Mesothelial cell of epicardium (in vitro differentiated cells): ENCODE measurements at places on chromosomes 1 and 21. TPM values are rescaled to one million over a fixed set of nuclear protein-coding genes. Genes with fewer than 3 reads are reported as not detected.

OR6N2 gene
- not detected in 3 replicates for total RNA-seq

NMNAT2 gene
- 0.45 to 1.2 TPM (median 0.69 TPM) in 3 replicates for total RNA-seq

KCNJ6 gene
- total RNA-seq: 0.02 TPM in 2 of 3 replicates, not detected in the other

COL16A1 gene
- total RNA-seq: 365 to 389 TPM (median 380 TPM) in 3 replicates

ANGPTL1 gene
- total RNA-seq: 0.67 to 0.80 TPM (median 0.72 TPM) in 3 replicates

DNA sequence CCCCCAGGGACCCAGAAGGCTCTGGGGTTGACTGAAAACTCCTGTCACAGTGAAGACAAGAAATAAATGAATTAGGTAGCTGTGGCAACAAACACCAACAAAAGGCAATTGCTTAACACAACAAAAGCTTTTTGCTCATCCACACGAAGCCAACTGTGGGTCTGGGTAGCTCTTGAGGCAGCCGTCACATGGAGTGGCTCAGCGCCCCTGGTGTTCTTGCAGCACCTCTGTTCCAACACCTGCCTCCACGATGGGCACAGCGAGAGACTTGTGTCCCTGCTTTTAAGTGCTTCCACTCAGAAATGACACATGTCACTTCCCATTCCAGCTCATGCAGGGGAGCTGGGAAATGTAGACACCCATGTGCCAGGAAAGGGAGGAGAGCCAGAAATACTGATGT is 364.5 kb upstream of the DUSP10 start:
- no peak for DNase-seq
- H3K27ac ChIP-seq: no peak overlapping the region
- peaks cover 6% of the 10 kb centered on the region for H3K4me1 ChIP-seq
- H3K4me3 ChIP-seq: no peak overlapping the region
- peaks cover 42% of the 10 kb centered on the region for H3K27me3 ChIP-seq

DNA sequence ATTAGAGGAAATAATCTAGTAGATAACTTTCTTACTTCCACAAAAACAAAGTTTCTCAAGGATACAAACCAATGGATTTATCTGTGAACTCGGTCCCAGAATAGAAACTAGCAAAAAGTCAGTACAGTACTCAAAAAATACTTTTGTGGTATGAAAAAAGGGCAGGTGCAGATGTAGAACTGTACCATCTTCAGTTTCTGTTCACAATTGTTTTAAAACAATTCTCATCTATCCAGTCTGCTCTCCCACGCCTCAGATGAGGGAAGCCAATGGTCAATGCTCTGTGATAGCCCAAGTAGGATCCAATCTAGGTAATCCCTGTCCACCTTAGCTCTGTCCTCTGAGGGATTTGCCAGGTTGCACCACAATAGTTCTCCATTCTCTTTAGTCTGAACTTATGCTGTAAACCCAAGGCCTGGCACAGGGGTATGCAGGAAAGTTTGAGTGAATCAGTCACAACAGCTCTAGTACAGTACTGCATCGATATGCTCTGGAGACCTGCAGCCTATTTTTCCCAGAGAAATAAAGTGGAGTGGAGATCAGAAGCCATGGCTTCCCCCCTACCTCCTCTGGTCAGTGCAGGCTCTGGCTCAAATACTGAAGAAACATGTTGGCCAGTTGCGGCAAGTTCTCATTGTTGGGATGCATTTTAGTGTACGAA is 1.4 kb downstream of the KTI12 start:
- H3K4me3 ChIP-seq: peak overlapping the region; percentile 93
- DNase-seq: no peak
- H3K27ac ChIP-seq: peak overlapping the region; percentile 96
- peaks cover 29% of the 10 kb centered on the region for H3K4me1 ChIP-seq
- peaks cover 4% of the 10 kb centered on the region for H3K36me3 ChIP-seq

- peak overlapping the region; percentile 40 for H3K27ac ChIP-seq
- no peaks in the 10 kb centered on the region for H3K36me3 ChIP-seq
- H3K4me1 ChIP-seq: peaks cover 37% of the 10 kb centered on the region
- DNase-seq: no peak
- H3K4me3 ChIP-seq: no peak overlapping the region
Observed at GRCh38 chr1:59237900-59238299, 59.0 kb upstream of the FGGY start.

DNA sequence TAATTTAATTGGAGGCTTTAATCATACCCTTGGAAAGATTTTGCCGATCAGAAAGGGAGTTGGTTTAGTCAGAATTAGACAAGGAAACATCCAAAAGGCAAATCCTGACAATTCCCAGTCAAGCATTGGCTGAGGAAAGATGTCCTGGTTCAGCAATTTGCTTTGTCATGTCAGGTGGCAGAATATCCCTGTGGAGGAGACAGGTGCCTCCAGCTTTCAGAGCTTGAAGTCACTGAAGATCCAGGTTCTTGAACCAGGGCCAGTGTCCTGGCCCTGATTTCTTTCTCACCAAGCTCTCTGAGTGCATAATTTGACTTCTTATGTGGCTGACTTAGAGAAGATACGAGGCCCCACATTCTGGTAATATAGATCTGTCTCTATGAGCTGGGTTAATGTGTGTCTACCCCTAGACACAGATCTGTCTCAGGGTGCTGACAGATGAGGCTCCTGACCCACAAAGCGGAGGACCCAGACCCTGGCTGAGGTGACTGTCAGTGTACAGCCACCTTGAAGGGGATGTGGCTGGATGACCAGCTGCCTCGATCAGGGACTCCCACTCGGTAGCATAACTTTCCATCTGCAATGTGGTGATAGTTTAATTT is 118.9 kb downstream of the HHAT start:
- no peak overlapping the region for H3K27ac ChIP-seq
- H3K36me3 ChIP-seq: peaks cover 4% of the 10 kb centered on the region
- no peak for DNase-seq

- H3K36me3 ChIP-seq: peaks cover 7% of the 10 kb centered on the region
- no peak for DNase-seq
- no peaks in the 10 kb centered on the region for H3K27me3 ChIP-seq
- peaks cover 23% of the 10 kb centered on the region for H3K4me1 ChIP-seq
- H3K4me3 ChIP-seq: no peak overlapping the region
Observed at GRCh38 chr1:3742439-3743298, 9.6 kb upstream of the CCDC27 start.

- peaks cover 23% of the 10 kb centered on the region for H3K36me3 ChIP-seq
- no peak overlapping the region for H3K27ac ChIP-seq
- no peaks in the 10 kb centered on the region for H3K27me3 ChIP-seq
- H3K4me3 ChIP-seq: no peak overlapping the region
Observed at GRCh38 chr1:16484931-16485330, 29.2 kb downstream of the RNU1-1 start.

GRCh38 chr1:159132271-159132881 is 39.0 kb upstream of the CADM3 start:
- peak; percentile 54 for DNase-seq
- H3K36me3 ChIP-seq: no peaks in the 10 kb centered on the region
- H3K4me1 ChIP-seq: no peaks in the 10 kb centered on the region
- no peak overlapping the region for H3K4me3 ChIP-seq
- no peak overlapping the region for H3K27ac ChIP-seq
- peaks cover 2% of the 10 kb centered on the region for H3K27me3 ChIP-seq

DNA sequence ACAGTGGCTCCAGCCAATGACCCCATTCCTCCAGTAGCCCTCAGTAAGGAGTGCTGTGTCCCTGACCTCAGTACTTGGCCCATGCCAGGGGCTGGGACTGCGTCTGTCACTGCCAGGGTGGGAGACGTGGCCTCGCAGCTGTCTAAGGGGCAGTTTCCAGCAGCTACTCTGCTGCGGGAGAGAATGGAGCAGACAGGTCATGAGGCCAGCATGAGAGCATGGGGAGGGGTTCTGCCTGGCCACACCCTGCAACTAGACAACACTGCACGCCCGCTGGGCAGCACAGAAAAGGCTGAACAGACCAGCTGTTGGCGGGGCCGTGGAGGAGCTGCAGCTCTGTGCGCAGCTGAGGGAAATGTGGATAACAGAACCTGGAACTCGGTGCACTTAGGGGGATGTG is 91.6 kb upstream of the COL6A1 start:
- H3K27ac ChIP-seq: no peak overlapping the region
- peaks cover 36% of the 10 kb centered on the region for H3K4me1 ChIP-seq
- H3K4me3 ChIP-seq: no peak overlapping the region
- no peaks in the 10 kb centered on the region for H3K36me3 ChIP-seq

DNA sequence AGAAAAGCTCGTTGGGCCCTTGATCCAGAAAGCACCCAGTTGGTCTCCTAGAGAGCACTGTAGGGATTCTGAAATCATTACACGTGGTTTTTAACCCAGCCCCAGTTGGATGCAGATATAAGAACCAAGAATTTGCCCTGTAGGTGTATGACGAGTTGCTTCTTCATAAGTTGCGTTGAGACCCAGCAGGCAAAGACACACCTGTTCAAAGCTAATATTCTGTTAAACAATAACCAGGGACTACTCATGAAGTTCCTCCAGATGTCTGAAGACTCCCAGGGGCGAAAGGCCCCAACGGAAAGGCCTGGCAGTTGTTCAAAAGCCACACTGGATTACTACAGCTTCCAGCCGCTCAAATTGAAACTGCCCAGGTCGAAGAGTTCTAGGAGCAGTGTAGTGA is 88.6 kb upstream of the HNRNPU start:
- no peak overlapping the region for H3K4me3 ChIP-seq
- H3K27ac ChIP-seq: no peak overlapping the region
- no peak for DNase-seq
- no peaks in the 10 kb centered on the region for H3K27me3 ChIP-seq
- no peaks in the 10 kb centered on the region for H3K36me3 ChIP-seq
- peaks cover 3% of the 10 kb centered on the region for H3K4me1 ChIP-seq

DNA sequence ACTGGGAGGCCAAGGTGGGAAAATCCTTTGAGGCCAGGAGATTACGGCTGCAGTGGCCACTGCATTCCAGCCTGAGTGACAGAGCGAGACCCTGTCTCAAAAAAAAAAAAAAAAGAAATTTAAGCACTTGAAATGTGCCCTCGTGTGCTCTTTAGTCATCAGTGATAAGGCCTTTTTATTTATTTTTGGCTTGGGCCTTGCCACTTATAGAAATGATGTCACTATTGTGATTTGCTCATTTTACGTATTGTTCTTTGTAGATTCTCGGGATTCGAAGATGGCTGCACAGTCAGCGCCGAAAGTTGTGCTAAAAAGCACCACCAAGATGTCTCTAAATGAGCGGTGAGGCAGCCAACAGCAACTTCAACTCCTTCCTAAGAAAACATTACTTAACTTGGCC is 2.4 kb downstream of the CHTOP start:
- no peak for DNase-seq
- H3K36me3 ChIP-seq: peaks cover 29% of the 10 kb centered on the region
- no peaks in the 10 kb centered on the region for H3K27me3 ChIP-seq
- peak overlapping the region; percentile 65 for H3K4me3 ChIP-seq

GRCh38 chr1:99587008-99587407 is 58.9 kb upstream of the PALMD start:
- no peaks in the 10 kb centered on the region for H3K36me3 ChIP-seq
- no peak for DNase-seq
- no peak overlapping the region for H3K4me3 ChIP-seq
- H3K27me3 ChIP-seq: no peaks in the 10 kb centered on the region

DNA sequence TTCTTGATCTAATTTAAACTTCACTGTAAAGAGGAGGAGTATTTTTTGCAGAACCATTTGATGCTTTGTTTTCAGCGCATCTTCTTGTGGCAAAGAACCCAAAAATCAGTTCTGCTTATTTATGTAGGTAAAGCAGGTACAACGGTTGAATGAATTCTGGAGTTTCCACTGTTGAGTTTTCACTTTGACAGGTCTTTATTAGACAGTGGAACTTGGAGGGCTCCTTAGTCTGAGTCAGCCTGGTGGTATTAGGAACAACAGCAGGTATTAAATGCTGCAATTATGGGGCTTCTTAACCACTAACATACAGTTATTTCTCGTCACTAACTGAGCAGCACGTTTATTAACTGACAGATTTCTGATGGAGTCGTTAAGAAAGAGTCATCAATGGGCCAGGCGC is 1.2 kb downstream of the LRIG2 start:
- H3K4me1 ChIP-seq: peaks cover 27% of the 10 kb centered on the region
- peak overlapping the region; percentile 96 for H3K4me3 ChIP-seq
- H3K36me3 ChIP-seq: peaks cover 8% of the 10 kb centered on the region
- peak overlapping the region; percentile 94 for H3K27ac ChIP-seq

DNA sequence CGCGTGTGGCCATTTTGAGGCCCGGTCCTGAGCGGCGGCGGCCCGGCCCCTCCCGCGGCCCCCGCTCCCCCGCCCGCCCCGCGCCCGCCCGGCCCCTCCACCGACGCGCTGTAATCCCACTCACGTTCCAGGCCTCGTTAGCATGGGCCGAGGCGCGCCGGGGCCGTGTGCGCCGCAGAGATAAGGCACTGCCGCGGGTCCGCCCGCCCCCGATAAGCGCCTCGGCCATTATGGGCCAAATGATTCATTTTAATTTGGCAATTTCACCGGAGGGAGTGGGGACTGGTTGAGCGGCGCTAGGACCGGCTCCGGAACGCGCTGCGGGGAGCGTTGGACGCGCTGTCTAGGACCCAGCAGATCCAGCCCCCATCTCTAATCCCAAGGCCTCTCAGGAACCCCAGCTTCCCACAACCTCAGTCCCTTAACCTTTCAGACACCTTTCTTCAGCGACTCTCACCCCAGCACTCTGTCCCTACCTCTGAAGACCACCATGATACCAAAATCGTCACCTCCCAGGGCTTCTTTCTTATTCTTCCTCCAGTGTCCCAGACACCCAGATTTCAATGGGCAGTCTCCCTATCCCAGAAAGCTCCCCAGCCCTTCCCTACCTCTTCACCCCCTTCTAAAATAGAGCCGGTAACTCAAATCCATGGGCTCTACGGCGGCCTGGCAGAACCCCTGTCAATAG is at the start of gene TAL1:
TSS of gene TAL1 (minus strand) at position 39 of the 688 bp plus-strand sequence. CDS start 6,337 bp downstream, outside the sequence.
- peak within 1 kb of the TSS; percentile 91 for H3K27ac ChIP-seq
- DNase-seq: no peak
- H3K4me1 ChIP-seq: peaks cover 11% of the 10 kb centered on the region

DNA sequence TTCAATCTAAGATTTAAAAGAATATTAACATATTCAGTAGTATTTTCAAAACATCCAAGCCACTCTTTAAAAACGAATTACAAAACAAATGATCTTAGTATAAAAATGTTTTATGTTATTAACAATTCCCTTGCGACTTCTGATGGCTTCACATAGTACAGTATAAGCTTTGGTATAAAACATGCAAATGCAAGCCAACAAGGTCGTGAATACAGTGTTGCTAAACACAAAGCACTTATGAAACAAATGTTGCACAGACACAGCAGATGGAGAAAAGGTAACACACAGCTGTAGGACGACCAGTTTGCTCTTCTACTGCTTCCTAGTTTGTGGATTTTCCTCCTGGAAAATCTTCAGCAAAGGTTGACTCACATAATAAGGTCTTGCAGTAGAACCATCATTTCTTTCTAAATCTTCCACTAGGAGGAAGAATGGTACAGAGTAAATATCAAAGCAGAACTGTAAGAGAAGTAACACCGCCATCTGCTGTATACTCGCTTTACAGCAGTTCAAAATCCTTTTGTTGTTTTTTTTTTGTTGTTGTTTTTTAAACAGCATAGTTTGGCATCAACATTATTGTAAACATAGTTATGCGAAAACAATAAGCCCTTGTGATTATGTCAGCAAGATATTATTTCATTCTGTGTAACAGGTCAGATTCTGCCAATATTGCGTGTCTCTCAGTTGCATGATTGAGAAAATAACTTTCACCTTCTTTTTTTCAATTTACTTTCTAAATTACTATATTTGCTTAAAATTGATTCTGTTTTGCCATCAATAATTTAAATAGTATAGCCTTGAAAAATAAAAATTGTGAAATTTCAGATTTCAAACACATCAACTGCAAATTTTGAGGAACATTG is 69.5 kb downstream of the LHX8 start:
- H3K4me3 ChIP-seq: no peak overlapping the region
- no peak for DNase-seq
- H3K27ac ChIP-seq: no peak overlapping the region
- H3K36me3 ChIP-seq: no peaks in the 10 kb centered on the region
- H3K4me1 ChIP-seq: no peaks in the 10 kb centered on the region
